ENCODE measurements at places on chromosomes 7 and 10. TPM values are rescaled to one million over a fixed set of nuclear protein-coding genes. Genes with fewer than 3 reads are reported as not detected.

Gene KLF14
- total RNA-seq = not detected

Gene OR2A7
- 0.71 TPM for total RNA-seq

Gene CACNB2
- total RNA-seq = not detected

Gene EIF5AL1
- 0.46 TPM for total RNA-seq

Gene WIPF3
- total RNA-seq = not detected

Gene ZNF425
- total RNA-seq = 0.43 TPM

Gene FBXL13
- 0.96 TPM for total RNA-seq

Gene SERPINE1
- total RNA-seq = 0.33 TPM

Gene AKR1D1
- 0.30 TPM for total RNA-seq

Gene CC2D2B
- not detected for total RNA-seq

Gene OPTN
- 14.6 TPM for total RNA-seq

Gene ITIH5
- not detected for total RNA-seq

Gene SMC3
- total RNA-seq = 64.7 TPM

Gene CPN1
- total RNA-seq = not detected

Gene PHKG1
- 1.4 TPM for total RNA-seq

All from activated T-cell treated with anti-CD3 and anti-CD28 coated beads, Interleukin-2, amount 50 U/mL, for 4 hours (primary cell).